ENCODE measurements at places on chromosomes 11 and 22.

DNA sequence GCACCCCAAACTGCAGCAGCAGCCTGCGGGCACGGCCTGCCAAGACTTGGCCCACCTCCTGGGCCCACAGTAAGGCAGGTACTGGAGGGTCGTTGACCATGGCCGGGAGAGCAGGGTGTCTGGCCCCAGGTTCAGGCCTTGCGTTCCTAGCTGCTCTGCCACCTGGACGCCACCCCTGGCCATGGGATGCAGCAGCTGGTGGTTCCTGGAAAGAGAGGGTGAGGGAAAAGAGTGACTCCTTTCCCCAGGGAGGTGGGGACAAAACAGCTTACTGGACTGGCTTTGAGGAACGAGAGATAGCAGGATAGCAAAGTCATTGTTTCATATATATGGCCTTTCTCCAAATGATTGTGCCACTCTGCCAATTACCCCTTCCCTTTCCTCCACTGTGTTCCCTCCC, 1.8 kb downstream of the BSCL2 start:
- no peak for DNase-seq

- no peak for DNase-seq
Observed at GRCh38 chr22:50247748-50248147, 2.9 kb upstream of the TUBGCP6 start.

GRCh38 chr22:47238690-47239473, 476.4 kb downstream of the TBC1D22A start:
- DNase-seq = no peak

DNA sequence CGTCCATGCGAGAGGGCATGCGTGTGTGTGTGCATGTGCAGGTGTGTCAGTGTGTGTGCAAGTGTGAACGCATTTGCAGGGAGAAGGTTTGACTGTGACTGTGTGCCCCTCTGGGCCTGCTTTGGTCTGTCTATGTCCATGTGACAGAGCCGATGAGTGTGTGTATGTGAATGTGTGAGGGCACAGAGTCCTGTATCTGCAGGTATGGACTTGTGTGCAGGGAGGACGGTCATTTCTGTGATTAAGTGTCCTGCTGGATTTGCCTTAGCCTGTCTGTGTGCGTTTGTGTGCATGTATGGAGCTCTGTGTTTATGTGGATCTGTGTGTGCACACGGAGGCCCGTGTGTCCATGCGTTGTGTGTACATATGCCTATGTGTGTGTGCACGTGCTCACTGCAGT, 5.4 kb downstream of the EMID1 start:
- no peak for DNase-seq

DNA sequence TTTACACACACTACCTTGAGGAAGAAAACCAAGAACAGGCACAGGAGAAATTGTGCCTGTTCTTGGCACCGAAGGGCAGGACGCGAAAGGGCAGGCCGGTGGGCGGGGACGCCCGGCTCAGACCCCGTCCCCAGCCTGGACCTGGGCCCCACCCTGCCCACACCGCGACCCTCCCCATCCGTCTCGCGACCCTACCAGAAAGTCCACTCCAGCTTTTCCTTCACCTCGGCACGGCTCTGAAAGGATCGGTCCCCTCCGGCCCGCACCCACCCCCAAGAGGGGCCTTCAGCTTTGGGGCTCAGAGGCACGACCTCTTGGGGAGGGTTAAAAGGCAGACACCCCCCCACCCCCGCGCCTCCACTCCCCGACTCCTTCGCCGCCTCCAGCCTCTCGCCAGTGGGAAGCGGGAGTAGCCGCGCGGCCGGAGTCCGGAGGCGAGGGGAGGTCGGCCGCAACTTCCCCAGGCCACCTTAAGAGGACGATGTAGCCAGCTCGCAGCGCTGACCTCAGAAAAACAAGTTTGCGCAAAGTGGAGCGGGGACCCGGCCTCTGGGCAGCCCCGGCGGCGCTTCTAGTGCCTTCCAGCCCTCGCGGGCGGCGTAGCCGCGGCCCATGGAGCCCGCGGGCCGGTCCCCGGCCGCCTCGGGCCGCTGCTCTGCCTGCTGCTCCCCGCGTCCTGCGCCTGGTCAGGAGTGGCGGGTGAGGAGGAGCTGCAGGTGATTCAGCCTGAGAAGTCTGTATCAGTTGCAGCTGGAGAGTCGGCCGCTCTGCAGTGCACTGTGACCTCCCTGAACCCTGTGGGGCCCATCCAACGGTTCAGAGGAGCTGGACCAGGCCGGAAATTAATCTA, 4.4 kb downstream of the SEC14L6 start:
- no peak for DNase-seq

- no peak for DNase-seq
Observed at GRCh38 chr11:129817534-129818051, 1.9 kb downstream of the TMEM45B start.

DNA sequence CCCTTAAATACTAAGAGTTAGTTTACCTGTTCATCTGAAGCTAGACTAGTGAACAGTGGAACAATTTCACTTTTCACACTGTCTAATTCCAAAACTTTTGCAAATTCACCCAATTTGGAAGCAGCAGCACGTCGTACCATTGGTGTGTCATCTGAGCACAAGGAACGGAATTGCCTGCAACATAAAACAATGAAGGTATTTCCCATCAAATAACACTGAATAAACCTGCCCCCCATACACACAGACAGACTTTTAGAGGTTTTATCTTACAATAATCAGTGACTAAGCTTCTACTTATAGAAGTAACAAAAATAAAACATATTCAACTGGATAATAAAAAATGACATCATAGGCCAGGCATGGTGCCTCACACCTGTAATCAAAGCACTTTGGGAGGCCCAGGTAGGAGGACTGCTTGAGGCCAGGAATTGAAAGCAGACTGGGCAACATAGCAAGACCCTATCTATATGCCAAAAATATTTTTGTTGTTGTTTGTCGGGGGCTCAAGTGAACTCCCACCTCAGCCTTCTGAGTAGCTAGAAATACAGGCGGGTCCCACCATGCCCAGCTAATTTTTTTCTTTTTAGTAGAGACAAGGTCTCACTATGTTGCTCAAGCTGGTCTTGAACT, 6.3 kb downstream of the PPP2R1B start:
- DNase-seq = no peak

- DNase-seq = no peak
Observed at GRCh38 chr11:85749884-85750283, 61.1 kb downstream of the SYTL2 start.

DNA sequence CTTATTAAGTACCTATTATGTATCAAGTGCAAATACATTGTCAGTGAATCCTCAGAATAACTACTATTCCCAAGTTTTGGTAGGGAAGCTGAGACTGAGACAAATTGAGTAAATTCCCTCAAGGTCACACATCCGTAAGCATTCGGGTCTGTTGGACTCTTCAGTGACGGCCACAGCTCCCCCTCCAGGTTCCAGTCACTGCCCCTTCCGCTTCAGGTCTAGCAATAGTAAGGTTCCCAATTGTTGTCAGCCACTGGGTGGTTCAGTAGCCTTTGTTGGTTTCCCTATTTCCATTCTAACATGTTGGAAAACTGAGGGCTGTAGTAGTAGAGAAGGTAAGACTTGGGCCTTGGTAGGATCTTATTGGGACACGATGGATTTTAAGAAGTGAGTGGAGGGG, 54.9 kb upstream of the TNRC6B start:
- no peak for DNase-seq

GRCh38 chr11:107719073-107719472, 7.2 kb upstream of the SLN start:
- DNase-seq = no peak

- DNase-seq = no peak
Observed at GRCh38 chr11:122394313-122394712, 261.2 kb upstream of the UBASH3B start.

DNA sequence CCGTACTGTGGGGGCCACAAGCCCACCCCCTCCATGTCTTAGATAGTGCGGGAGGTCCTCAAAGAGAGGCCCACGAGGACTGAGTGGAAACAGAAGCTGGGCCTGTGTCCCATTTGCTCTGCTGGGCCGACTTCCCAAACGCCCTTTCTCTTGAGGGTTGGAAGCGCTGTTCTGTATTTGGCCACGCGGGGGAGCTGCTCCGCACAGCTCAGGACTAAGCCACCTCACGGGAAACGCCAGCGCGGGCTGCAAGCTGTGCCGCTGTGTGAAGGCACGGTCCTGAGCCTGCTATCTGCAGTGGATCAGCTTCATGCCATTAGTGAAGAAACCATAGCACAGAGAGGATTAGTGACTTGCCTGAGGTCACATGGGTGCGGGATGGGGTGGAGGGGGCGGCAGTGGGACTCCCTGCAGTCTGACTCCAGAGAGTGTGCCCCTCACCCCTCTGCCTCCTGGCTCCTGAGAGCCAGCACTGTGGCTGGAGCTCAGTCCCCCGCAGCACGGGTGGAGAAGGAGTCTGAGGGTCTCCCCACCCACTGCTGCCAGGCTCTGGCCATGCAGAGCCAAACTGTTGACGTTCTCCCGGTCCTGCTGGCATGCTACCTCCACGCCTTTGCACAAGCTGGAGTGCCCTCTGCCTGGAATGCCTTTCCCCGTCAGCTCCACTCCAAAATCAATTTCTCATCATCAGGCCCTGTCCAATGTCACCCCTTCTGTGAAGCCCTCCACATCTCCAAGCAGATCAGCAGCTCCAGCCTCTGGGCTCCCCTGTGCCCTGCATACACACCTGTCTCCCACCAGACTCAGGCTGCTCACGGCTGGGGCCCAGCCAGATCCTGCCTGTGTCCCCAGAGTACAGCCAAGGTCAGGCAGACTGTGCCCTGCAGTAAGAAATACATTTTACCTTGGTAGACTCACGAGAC, 51.5 kb upstream of the LRRC32 start:
- peak; percentile 63 for DNase-seq

GRCh38 chr11:126083829-126084607, 21.4 kb upstream of the CDON start:
- DNase-seq = no peak
